ENCODE measurements at places on chromosomes 13 and 19.

DNA sequence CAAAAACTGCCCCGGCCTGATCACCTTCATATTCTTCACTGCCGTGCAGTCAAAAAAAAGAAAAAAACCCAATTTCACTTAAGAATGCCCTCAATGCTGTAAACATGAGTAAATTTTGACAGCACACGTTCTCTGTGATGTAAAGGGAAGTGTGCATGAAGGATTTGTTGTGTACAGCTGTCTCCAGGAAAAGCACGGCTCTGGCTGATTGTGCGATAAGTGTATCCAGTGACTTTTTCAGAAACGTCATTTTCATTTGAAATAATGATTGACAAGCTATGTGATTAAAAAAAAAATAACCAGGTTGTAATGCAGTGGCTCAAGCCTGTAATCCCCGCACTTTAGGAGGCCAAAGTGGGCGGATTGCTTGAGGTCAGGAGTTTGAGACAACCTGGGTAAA is 39.6 kb downstream of the ANKRD10 start:
- DNase-seq: no peak

- no peak for DNase-seq
These were observed 687.8 kb downstream of the DIAPH3 start for GRCh38 chr13:59475911-59476310.

GRCh38 chr19:55643887-55644176 is 383 bp downstream of the ZNF581 start:
- DNase-seq: no peak

DNA sequence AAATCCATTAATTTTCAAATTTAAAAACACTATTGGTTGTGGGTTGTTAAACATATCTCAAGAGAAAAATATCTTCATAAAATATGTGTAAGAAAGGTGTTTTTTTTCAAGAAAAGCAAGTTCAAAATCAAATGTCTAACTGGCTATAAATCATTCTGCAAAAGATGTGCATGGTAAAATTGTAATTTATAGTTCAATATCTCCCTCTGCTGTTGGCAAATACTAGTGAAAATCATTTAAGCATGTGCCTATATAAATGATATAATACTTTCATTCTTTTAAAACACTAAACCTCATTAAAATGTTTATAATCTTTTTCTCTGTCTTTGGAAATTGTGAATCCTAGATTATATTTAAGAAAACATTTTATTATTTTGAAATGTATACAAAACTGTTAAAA is 17.2 kb upstream of the SLITRK6 start:
- no peak for DNase-seq

GRCh38 chr13:112881656-112882554 is 87.1 kb upstream of the MCF2L start:
- no peak for DNase-seq

GRCh38 chr19:1224047-1224825 is 13.6 kb downstream of the CBARP start:
- no peak for DNase-seq

- DNase-seq: no peak
These were observed 186.2 kb upstream of the PCDH9 start for GRCh38 chr13:67416047-67416925.

DNA sequence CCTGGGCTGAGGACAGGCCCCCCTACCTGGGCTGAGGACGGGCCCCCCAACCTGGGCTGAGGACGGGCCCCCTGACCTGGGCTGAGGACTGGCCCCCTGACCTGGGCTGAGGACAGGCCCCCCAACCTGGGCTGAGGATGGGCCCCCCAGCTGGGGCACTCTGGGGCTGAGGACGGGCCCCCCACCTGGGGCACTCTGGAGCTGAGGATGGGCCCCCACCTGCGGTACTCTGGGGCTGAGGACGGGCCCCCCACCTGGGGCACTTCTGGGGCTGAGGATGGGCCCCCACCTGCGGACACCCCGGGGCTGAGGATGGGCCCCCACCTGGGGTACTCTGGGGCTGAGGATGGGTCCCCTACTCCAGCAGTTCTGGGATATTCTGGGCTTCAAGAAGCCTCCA is 65.5 kb downstream of the RASA3 start:
- no peak for DNase-seq

DNA sequence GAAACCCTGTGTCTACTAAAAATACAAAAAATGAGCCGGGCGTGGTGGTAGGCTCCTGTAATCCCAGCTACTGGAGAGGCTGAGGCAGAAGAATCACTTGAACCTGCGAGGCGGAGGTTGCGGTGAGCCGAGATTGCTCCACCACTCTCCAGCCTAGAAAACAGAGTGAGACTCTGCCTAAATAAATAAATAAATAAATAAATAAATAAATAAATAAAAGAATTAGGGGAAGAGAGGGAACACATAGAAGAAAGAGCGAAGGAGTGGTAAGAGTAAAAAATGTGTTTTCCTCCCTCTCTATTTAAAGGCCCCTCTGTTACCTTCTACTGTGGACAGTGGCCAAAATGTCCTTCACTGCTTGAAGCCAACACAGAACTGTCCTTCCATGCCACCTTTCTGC is 103.9 kb upstream of the SOX21 start:
- DNase-seq: no peak

DNA sequence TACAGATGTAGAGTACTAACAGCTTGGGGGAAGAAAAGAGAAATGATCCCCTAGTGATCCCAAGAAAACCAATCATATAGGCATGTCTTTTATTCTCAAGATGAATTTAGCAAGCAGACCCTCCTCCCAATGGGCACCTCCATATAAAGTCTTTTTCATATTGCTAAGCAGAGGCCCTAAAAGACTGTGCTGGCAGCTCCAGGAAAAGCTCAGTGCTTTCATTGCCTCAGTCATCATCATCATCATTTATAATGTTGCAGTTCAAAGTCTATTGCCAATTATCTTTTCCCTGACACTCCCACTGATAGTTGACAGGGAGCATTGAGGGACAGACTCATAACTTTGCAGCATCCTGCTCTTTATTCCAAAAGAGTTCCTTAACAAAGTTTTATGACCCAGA is 13.0 kb downstream of the GPR183 start:
- DNase-seq: no peak

GRCh38 chr13:30791354-30792001 is 56.1 kb downstream of the ALOX5AP start:
- DNase-seq: no peak

- no peak for DNase-seq
These were observed 1.7 kb downstream of the INTS6 start for GRCh38 chr13:51451134-51451466.

DNA sequence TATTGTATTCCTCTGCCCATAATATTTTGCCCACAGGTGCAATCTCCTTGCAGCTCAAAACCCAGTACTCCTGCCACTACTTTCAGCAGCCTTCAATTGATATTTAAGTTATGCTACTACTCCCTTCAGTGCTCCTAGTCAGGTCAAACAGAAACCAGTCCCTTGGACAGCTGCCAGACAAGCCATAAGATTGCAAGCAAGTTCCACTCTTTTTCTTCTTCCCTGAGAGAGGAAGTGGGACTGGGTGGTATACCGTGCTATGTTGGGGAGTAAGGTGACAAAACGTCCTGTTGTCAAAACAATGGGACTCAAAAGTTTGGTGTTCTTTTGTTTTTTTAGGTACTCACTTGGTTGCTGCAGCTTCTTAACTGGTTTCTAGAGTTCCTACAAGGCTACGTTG is 63.1 kb upstream of the FRY start:
- DNase-seq: no peak

- no peak for DNase-seq
These were observed 9.7 kb upstream of the ATP1A3 start for GRCh38 chr19:42003506-42004294.

- no peak for DNase-seq
These were observed 7.0 kb downstream of the NTN5 start for GRCh38 chr19:48665786-48666185.

DNA sequence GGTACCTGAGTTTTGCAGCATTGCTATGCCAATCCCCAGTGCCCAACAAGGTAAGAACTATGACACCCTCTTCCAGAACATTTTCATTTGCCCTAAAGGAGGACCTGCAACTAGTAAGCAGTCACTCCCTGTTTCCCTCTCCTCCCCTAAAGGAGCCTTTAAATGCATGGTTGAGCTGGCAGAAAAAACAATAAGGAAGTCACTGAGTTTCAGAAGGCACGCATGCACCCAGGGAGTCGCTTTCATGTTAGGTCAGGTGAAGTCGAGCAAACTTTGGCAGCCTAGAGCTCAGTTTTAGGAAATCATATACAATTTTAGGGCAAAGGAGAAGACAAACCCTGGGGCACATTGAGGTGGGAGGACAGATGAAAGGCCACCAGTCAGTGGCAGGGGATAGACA is 11.8 kb downstream of the NLRP11 start:
- no peak for DNase-seq

GRCh38 chr13:44796597-44797490 is 192.4 kb downstream of the NUFIP1 start:
- DNase-seq: no peak

DNA sequence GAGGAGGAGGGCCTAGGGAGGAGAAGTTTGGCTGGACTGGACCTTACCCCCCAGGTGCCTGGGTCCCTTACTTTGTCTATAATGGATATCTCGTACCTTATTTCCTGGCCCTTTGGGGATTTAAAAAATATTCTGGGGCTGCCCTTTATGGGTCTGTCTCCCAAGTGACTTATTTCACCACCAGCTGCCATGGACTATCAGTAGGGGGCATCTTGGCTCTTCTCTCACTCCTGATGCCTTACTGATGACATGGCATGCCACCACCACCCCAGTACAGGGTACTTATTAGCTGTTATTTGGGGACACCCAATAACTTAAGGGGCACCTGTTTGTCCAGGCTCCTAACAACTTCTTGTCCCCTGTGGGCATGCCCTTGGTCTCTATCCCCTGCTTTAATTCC is 38.0 kb downstream of the NFIX start:
- DNase-seq: no peak

- no peak for DNase-seq
These were observed 748 bp downstream of the LMNB2 start for GRCh38 chr19:2455851-2456570.

GRCh38 chr19:55352549-55353145 is 1.9 kb downstream of the COX6B2 start:
- no peak for DNase-seq

- no peak for DNase-seq
These were observed 4.1 kb upstream of the ZNF724 start for GRCh38 chr19:23254141-23254910.
